ENCODE measurements at places on chromosomes 16 and 17. TPM values are rescaled to one million over a fixed set of nuclear protein-coding genes. Genes with fewer than 3 reads are reported as not detected.

The ICAM2 gene
- 2.2 TPM for total RNA-seq

The DUS1L gene
- 69.4 TPM for total RNA-seq

DNA sequence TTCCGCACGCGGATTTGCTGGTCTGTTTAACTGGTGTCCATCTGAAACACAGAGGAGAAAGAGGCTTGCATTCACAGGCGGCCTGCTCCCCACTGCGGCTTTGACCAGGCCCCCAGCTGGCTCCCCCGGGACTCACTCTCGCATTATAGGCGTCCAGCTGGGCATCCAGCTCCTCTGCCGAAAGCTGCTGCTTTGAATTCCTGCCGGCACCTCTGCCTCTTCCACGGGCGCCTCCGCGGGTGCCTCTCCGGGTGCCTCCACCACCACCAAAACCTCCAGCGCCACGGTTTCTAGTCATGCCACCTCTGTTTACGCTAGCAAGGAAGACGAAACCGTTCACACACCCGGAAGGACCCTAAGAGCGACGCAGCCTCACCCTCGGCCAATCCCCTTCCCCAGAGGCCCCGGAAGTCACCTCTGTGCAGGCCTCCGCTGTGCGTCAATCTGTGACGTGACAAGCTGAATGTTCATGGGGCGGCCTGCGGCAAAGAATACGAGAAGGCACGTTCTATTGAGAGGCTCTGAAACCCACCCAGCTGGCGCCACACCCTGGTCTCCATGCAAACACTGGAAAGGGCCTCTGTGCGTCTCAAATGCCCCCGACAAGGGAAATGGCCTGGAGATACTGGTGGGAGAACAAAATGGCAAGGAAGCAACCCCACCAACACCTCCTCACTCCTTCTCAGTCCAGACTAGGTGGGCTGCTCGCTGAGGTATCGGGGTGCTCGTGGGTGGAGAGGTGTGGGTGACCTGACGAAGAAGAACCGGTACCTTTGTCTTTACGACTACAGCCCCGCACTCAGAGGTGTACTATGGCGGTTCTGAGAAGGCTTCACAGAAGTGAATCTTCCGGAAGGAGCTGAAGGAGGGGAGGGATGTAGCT, 3.0 kb downstream of the ALYREF start:
- DNase-seq = no peak

- DNase-seq = no peak
Observed at GRCh38 chr17:67659028-67659427, 58.7 kb upstream of the NOL11 start.

DNA sequence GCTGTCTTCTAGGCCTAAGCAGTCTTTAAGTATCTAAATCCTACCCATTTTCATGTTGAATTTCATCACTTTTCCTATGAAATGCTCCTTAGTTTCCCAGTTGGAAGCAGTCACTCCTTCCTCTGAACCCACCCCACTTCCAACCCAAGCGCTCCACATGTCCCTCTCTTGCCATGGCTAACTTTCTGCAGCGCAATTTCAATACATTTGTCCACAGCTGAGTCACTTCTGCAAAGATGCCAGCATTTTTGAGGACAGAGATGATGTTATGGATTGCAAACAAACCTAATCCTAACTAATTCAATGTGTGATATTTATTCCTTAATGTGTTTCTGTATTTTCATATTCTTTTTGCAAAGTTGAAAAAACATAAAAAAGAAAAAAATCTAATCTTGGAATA, 71.7 kb downstream of the HLF start:
- no peak for DNase-seq

Data from HFFc6 (cell line).